ENCODE measurements at places on chromosomes 7 and 10.
A peak's percentile ranks its signal among the peaks of the same experiment; 100 is the strongest.

- H3K27me3 ChIP-seq = no peaks in the 10 kb centered on the region
- H3K4me1 ChIP-seq = peaks cover 10% of the 10 kb centered on the region
- no peak for DNase-seq
- H3K4me3 ChIP-seq = no peak overlapping the region
- H3K27ac ChIP-seq = no peak overlapping the region
- H3K36me3 ChIP-seq = no peaks in the 10 kb centered on the region
Observed at GRCh38 chr10:132001238-132001972, 19.7 kb upstream of the BNIP3 start.

DNA sequence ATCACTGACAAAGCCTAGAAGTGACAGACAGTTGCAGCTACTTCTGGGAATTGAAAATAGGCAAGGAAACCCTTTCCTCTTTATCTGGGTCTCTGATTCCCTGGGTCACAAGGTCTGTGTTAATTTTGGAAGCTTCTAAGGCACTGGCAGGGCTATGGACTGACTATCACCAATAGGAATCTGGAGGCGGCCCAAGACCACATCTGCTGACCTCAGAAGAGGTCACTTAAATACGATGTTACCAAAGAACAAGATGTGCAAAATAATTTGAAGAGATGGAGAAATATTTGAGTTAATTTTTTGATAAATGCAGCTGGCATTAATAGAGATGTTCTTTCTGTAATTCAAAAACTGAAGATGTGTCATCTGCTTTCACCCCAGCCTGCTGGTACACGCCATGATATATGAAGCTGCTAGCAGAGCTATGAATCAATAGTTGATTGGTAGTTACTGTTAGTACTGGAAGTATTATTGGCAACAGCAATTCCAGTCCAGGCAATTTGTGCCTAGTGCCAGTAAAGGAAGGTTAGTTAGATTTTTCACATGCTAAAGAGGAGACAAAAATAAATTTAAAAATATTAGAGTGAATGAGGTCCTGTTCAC lies 5.5 kb upstream of the STEAP4 start:
- no peak overlapping the region for H3K4me3 ChIP-seq
- H3K4me1 ChIP-seq = no peaks in the 10 kb centered on the region
- H3K27me3 ChIP-seq = peaks cover 2% of the 10 kb centered on the region
- DNase-seq = no peak
- no peak overlapping the region for H3K27ac ChIP-seq

DNA sequence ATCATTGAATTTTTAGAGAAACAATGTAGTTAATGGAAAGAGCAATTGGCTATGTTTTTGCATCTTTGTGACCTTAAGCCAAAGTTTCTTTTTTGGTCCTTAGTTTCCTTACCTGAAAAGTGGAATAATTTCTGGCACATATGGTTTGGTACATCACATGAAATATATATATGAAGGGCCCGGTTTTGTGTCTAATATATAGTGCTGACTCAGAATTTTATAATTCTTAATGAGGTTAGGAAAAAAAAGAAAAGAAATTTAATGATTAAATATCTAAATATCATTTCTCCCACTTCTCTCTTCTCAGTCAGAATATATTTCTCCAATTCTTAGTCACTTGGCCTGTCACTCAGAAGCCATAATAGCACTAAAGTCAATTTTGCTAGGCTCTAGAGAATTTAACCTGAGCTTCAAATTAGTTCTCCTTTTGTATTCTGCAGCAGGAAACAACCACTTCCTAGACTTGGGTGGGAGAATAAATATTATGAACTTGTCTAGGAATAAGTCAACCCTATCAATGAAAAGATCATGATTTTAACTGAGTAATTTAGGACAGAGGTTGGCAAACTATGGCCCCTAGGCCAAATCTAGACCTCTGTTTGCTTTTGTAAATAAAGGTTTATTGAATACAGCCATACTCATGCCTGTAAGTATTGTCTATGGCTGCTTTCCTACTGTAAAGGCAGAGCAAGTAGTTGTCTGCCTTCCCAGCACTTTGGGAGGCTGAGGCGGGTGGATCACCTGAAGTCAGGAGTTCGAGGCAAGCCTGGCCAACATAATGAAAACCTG lies 34.6 kb downstream of the PPP1R9A start:
- H3K27ac ChIP-seq = no peak overlapping the region
- DNase-seq = no peak
- H3K27me3 ChIP-seq = no peaks in the 10 kb centered on the region

- no peak overlapping the region for H3K27ac ChIP-seq
- no peaks in the 10 kb centered on the region for H3K36me3 ChIP-seq
- no peak overlapping the region for H3K4me3 ChIP-seq
Observed at GRCh38 chr10:96850825-96851224, 18.7 kb downstream of the LCOR start.

DNA sequence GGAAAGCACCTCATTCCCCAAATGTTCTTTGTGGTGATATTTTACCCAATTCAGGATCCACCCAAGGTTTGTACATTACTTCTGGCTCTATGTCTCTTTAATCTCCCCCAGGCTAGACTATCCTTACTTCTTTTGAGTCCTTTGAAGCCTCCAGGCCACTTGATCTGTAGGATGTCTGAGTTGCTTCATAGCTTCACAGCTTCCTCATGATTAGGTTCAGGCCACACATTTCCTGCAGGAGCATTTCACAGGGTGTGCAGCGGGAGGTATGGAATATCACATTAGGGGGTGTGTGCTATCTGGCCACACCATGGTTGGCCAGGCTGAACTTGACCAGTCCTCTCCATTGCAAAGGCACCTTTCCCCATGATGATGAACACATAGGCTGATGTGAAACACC lies 18.7 kb downstream of the TSPAN15 start:
- no peaks in the 10 kb centered on the region for H3K4me1 ChIP-seq
- no peaks in the 10 kb centered on the region for H3K36me3 ChIP-seq
- DNase-seq = no peak
- H3K27ac ChIP-seq = no peak overlapping the region

DNA sequence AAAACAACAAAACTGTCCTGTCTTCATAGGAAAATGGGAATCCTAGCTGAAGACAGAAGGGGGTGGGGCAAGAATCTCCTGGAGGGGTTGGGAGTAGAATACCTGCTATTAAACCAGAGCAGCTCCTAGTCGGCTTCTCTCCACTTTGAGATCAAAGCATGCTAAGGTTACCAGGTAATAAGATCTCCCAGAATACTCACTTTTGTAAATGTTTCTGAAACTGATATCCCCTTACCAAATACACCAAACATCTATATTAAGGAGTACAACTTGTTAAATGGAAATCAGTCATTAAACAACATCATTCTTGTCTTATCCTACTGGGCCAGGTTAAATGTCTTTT lies 29.5 kb upstream of the DAGLB start:
- no peak for DNase-seq
- H3K4me1 ChIP-seq = no peaks in the 10 kb centered on the region
- H3K36me3 ChIP-seq = peaks cover 11% of the 10 kb centered on the region
- H3K27me3 ChIP-seq = no peaks in the 10 kb centered on the region
- H3K27ac ChIP-seq = no peak overlapping the region
- H3K4me3 ChIP-seq = no peak overlapping the region

- H3K4me3 ChIP-seq = no peak overlapping the region
- no peaks in the 10 kb centered on the region for H3K4me1 ChIP-seq
- no peaks in the 10 kb centered on the region for H3K36me3 ChIP-seq
- no peak for DNase-seq
- H3K27me3 ChIP-seq = no peaks in the 10 kb centered on the region
Observed at GRCh38 chr7:149093228-149093627, 2.7 kb upstream of the ZNF786 start.

DNA sequence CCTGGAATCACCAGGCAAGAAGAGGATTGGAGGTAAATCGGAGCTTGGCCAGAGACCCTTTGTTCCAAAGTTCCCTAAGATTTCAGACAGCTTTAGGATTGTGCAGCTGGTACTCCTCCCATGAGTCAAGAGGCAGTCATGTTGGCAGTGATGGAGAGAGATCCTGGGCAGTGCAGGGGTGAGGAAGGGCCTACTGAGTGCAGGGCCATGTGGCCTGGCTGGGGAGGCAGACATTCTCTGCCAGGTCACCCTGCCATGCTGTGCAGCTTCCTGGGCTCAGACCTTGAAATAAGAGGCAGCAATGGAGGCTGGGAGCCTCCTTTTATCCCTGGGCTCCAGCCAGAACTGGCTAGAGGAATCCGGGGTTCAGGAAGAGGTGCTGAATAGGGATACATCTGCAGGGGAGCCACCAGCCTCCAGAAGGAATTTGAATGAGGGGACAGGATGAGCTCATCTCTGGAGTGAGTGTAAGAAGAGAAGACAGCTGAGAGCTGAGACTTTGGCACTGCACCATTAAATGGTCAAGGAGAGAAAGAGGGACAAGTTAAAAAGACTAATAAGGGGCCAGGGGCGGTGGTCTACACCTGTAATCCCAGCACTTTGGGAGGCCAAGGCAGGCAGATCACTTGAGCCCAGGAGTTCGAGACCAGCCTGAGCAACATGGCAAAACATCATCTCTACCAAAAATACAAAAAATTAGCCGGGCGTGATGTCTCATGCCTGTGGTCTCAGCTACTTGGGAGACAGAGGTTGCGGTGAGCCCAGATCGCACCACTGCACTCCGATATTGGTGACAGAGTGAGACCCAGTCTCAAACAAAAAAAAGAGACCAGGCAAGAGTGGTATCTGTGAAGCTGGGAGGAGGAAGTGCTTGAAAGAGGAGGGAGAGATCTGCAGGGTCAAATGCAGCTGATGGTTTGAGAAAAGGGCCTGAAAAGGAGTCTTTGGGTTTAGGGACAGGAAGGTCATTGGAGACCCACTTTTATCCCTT lies 12.0 kb downstream of the SFTPD start:
- no peaks in the 10 kb centered on the region for H3K4me1 ChIP-seq
- H3K27ac ChIP-seq = no peak overlapping the region
- no peak for DNase-seq
- no peaks in the 10 kb centered on the region for H3K36me3 ChIP-seq
- no peak overlapping the region for H3K4me3 ChIP-seq

DNA sequence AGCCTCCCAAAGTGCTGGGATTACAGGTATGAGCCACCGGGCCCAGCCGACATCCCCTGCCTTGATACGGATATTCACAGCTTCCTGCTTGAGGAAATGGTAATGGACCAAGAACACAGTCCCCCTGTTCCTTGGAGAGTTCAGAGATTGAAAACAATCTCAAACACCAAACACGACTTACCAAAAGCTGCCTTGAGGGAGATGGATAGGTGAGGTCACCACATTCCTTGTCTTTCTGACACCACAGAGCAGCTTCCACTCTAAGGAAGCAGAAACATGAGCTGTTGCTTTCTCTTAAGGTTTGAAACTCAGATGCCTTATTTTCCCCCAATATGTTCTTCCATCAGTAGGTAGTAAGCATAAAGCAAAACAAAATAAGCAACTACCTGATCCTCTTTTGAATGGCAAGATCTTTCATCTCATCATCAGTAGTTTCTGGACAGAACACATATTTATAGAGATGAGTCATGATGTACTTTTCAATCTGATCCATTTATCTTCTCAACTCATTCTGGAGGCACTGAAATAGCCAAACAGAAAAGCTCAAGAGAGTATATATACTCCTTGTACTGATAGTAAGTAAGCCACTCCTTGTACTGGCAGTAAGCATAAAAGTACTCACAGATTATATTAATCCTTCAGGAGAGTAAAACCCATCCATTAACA lies 199.1 kb upstream of the KCTD7 start:
- H3K27ac ChIP-seq = no peak overlapping the region
- no peaks in the 10 kb centered on the region for H3K27me3 ChIP-seq
- H3K36me3 ChIP-seq = peaks cover 2% of the 10 kb centered on the region
- DNase-seq = no peak
- no peaks in the 10 kb centered on the region for H3K4me1 ChIP-seq

GRCh38 chr10:43056568-43057011 lies 20.3 kb upstream of the RET start:
- no peaks in the 10 kb centered on the region for H3K4me1 ChIP-seq
- no peak overlapping the region for H3K27ac ChIP-seq
- H3K27me3 ChIP-seq = no peaks in the 10 kb centered on the region
- no peak for DNase-seq

DNA sequence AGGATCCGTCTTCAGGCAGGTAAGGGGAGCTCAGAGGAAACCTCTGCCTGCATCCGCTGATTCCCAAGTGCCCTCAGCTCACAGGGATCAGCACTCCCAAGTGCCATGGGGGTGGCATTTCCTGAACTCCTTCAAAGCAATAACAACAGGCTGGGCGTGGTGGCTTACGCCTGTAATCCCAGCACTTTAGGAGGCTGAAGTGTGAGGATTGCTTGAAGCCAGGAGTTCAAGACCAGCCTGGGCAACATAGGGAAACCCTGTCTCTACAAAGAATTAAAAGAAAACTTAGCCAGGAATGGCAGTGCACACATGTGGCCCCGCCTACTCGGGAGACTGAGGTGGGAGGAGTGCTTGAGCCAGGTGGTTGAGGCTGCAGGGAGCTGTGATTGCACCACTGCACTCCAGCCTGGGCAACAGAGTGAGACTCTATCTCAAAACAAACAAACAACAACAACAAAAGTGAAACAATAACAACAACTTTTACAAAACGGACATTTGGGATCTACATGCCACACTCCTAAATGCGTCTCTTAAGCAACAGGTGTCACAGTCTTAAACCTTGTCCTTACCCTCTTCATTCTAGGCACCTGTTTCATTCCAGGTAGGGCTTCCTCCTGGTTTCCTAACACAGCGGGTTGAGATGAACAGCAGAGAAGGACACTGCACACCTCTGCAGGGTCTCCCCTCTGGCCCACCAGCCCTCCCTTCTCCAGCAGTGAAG lies 73.8 kb downstream of the PAXIP1 start:
- H3K36me3 ChIP-seq = no peaks in the 10 kb centered on the region
- H3K4me3 ChIP-seq = no peak overlapping the region
- no peak for DNase-seq

- H3K4me1 ChIP-seq = no peaks in the 10 kb centered on the region
- H3K27me3 ChIP-seq = no peaks in the 10 kb centered on the region
- no peak overlapping the region for H3K27ac ChIP-seq
- H3K36me3 ChIP-seq = no peaks in the 10 kb centered on the region
- no peak overlapping the region for H3K4me3 ChIP-seq
- DNase-seq = peak; percentile 11
Observed at GRCh38 chr7:48708635-48709034, 215.7 kb upstream of the CDC14C start.

DNA sequence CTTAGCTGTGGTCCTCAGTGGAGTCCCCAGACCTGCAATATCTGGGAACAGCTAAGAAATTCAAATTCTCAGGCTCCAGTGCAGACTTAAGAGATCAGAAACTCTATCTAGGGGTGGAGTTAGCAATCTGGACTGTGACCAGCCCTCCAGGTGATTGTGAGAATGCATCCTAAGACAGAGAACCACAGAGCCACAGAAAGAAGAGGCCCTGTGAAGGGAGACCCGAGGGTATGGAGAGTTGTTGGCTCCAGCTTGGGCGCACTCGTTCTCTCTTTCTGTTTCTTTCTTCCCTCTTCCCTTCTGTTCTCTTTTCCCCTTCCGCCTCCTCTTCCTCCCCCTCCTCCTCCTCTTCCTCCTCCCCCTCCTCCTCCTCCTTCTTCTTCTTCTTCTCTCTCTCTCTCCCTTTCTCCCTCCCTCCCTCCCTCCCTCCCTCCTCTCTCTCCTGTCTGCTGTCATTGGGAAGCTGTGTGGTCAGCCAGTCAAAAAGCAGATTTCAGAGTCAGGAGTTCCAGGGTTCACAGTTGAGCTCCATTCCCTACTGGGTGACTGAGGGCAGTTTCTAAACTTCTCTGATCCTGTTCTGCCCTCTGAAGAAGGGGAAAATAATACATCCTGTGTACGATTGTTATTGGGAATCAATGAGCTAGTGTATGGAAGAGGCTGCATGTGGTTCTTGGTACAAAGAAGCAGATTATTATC lies 62.1 kb upstream of the STEAP1B start:
- no peak overlapping the region for H3K4me3 ChIP-seq
- H3K36me3 ChIP-seq = no peaks in the 10 kb centered on the region
- H3K4me1 ChIP-seq = peaks cover 15% of the 10 kb centered on the region

GRCh38 chr7:18521945-18522566 lies 26.5 kb downstream of the HDAC9 start:
- no peaks in the 10 kb centered on the region for H3K27me3 ChIP-seq
- H3K36me3 ChIP-seq = no peaks in the 10 kb centered on the region
- H3K27ac ChIP-seq = peak overlapping the region; percentile 40
- no peak for DNase-seq
- H3K4me1 ChIP-seq = no peaks in the 10 kb centered on the region

Data from neuronal stem cell (in vitro differentiated cells).